A549 treated with AZD2906 at 1 μM for 4 hours (cell line): ENCODE measurements at places on chromosomes 2 and 18. TPM values are rescaled to one million over a fixed set of nuclear protein-coding genes. Genes with fewer than 3 reads are reported as not detected.

Gene AMMECR1L
- 15.6 to 17.4 TPM (median 16.6 TPM) in 5 replicates for total RNA-seq

Gene CFAP65
- total RNA-seq, result 0.11 to 0.32 TPM (median 0.17 TPM) in 5 replicates

Gene DOK6
- not detected in 5 replicates for total RNA-seq

Gene ZNF521
- not detected in 5 replicates for total RNA-seq

Gene ABHD1
- total RNA-seq, result 1.3 to 1.6 TPM (median 1.3 TPM) in 5 replicates

Gene CRYBA2
- total RNA-seq, result 0.10 to 0.25 TPM in 2 of 5 replicates, not detected in the others
